ENCODE measurements at places on chromosomes 11 and 22.

DNA sequence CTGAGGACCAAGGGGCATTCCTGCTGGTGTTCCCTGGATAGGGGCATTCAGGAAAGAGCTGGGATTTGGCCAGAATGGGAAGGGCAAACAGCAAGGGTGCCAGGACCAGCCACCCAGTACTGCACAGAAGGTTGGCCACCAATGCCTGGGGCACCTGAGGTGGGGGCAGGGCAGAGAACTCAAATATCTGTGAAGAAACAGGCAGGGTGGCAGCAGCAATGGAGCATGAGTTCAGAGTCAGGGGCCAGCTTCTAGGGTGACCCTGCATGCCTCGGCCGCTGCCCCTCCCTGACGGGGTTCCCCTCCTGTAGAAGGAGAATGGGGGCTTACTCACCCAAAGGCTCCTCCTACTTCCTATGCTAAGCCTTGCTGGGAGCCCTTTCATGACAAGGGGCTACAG lies 79.3 kb upstream of the SHANK2 start:
- DNase-seq = no peak

DNA sequence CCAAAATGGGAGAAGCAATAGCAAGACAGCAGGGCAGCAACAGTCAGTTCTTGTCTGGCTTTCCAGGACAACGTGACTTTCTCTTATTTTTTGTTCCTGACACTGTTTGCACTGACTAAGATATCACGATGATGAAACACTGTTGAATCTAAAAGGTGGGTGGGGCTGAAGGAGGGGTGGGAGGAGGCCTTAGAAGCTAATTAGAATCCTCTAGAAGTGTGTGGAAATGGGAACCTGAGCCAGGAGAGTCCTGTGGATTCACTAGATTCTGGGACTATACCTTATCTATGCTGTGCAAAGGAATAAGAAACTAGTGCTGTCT lies 300.3 kb downstream of the ST3GAL4 start:
- no peak for DNase-seq

GRCh38 chr11:129425214-129425613 lies 49.6 kb downstream of the BARX2 start:
- no peak for DNase-seq

GRCh38 chr22:46213052-46213451 lies 37.0 kb downstream of the CDPF1 start:
- no peak for DNase-seq

DNA sequence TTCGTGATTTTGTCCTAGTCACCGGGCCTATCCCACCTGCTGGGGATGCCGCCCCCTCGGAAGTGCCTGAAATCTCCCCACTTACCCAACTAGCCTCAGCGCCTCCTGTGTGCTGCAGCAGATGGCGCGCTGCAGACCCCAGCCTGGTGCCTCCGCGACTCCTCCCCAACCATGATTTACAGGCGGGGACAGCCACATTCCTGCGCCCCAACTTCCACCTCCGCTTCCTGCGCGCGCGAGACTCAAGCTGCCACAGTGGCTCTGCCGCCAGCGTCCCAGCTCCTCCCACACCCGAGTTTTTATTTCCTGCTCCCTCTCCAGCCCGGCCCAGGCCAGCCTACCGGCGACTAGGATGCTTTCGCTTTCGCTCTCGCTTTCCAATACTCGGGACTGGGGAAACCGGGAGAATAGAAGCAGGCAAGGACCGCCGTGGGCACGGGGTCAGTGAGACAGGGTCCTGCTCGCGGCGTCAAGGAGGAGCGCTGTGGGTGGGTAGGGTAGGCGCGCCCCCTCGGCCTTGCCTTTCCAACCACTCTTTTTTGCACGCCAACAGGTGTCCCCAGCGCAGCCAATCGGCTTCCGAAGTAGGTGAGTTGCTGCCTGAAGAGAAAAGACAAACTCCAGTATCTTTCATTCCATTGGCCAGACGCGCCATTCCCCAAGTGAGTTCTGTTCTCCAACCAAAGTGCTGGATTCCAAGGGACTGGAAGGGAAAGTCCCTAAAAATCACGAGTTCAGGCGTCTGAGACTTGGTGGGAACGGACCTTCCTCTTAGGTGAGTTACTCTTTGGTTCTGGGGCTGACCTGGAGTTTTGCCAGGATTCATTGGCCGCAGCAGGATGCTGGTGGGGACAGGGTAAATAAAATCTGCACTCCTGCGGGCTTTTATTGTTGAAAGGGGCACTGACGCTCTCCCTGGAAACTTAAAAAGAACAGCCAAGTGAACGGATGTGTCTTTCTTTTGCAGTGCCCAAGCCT lies at the start of gene FAM111A:
Gene FAM111A, plus strand, starts transcription at position 327 of the 978 bp plus-strand sequence. CDS start 6,017 bp downstream, outside the sequence.
- DNase-seq = peak; percentile 73

- no peak for DNase-seq
Observed at GRCh38 chr22:45207533-45207932, 33.2 kb downstream of the KIAA0930 start.

DNA sequence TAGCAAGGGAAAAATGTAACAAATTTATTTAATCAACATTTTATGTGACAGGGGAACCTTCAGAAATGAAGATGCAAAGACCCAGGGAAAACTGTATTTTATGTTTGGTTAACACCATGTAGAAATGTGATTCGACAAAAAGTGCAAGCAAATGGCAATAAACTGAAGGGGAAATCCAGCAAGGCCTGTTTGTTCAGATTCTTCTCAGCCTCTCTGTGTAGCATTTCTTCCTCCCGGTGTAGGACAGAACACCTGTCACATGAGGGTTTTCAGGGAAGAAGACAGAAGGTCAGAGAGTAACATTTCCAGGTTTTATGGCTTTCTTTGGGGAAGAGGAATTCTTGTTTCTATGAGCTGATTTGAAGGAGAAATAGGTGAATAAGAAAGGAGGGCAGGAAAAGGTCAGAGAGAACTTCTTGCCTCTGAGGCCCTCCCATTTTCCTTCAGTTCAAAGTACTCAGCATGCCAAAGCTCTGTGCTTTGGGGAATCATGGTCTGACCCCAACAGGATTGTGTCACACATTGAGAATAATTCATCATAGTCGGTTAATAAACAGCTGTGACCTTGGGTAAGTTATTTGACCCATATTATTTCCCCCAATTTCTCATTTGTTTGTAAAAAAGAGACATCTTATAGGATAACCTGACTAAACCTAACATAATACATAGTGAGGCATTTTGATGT lies 45.5 kb upstream of the ME3 start:
- DNase-seq = peak; percentile 38
